CD4-positive, alpha-beta T cell treated with Interleukin-12 subunit alpha and Interleukin-12 subunit beta, for 1 hour (primary cell): ENCODE measurements at places on chromosomes 3 and 15.

- no peak for DNase-seq
Measured at GRCh38 chr3:108891833-108892232, 61.8 kb downstream of the GUCA1C start.

- DNase-seq, result no peak
Measured at GRCh38 chr3:119794971-119795612, 13.2 kb downstream of the NR1I2 start.

- no peak for DNase-seq
Measured at GRCh38 chr15:77654975-77655374, 22.3 kb upstream of the LINGO1 start.

GRCh38 chr3:15385901-15386653, 41.3 kb downstream of the METTL6 start:
- DNase-seq, result no peak

GRCh38 chr3:140610544-140610943, 67.3 kb upstream of the TRIM42 start:
- DNase-seq, result no peak

- DNase-seq, result no peak
Measured at GRCh38 chr3:166634091-166634746, 745.9 kb downstream of the ZBBX start.

GRCh38 chr3:55292360-55292759, 194.7 kb downstream of the WNT5A start:
- DNase-seq, result no peak

DNA sequence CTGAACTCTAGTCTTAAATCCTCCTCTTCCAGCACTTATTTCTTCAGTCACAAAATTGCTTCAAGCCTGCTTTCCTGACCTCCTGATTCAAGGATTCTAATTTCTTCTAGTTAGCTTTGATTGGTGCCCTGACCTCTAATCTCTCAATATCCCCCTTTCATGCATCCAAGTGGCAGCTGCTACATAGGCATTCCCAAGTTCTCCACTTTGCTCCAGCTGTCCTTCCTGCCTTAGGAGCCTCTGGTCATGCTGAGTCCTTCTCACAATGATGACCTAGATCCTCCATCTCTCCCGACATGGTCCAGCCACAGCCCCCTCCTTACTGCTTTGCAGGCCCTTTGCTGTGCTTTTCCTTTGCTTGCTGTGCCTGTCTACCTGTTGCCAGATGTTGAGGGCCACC, 347.8 kb upstream of the C2CD4B start:
- no peak for DNase-seq

- DNase-seq, result no peak
Measured at GRCh38 chr3:123140550-123140949, 61.2 kb upstream of the SEC22A start.

DNA sequence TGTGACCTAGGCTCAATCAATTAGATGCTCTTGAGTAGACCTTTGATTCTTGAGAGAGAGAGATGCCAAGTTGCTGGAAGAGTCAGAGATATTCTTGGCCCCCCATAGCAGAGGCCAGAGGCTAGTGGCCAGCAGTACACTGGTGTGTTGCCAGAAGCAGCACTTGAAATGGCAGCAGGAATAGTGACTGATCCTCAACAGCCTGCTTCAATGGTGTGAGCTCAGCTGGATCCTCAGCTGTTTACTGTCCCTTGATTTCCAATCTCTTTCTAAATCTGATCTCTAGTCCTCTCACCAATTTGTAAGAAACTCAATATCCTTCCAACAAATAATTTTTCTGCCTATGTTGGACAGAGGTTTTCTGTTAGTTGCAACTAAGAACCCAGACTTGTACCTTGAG, 170.3 kb upstream of the CCDC54 start:
- DNase-seq, result no peak

- no peak for DNase-seq
Measured at GRCh38 chr3:47419083-47420043, 38.5 kb downstream of the PTPN23 start.

GRCh38 chr3:44000586-44000985, 241.1 kb upstream of the TOPAZ1 start:
- no peak for DNase-seq

DNA sequence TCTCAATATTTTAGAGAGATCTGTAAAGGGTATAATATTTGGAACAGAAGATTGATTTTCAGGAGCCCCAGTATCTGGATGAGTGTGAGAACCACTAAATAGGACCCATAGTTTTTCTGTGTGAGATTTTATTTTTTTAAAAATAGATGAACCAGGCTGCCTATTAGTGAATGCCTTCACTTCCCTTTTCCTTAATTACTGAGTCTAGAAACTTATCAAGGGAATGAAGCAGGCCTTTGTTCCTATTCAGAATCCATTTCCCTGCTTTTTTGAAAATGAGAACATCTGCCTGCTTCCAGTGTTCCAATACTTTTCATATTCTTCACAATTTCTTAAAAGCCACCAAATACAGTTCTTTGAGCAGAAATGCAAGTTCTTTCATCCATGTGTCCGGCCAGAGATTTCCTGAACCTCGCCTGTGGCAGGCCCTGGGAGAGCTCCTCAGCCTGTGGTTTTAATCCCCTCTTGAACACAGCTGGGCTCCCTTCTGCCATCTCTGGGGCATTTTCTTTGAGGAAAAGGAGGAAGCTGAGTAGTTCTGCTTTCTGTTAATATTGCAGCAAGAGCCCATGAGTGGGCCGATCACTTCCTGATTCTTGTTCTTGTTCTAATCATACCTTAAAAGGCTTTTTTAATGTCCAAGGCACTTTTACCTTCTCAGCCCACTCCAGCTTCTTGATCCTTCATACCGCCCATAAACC, 4.7 kb downstream of the EHD4 start:
- DNase-seq, result peak; percentile 16

DNA sequence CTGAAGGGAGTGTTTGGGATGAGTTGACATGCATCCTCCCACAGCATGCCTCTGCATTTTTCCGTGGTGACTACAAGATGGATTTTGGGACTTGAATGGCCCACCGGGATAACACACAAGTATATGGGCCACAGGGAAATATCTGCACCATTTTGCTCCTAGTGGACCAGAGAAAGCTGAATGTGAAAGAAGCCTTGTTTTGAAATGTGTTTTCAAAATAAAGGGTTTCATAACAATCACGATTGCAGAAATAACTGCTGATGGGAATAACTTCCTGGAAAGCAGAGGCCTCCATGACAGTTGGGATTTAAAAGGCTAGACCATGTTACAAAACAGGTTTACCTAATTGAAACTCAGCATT, 77.5 kb upstream of the PRR23C start:
- no peak for DNase-seq

DNA sequence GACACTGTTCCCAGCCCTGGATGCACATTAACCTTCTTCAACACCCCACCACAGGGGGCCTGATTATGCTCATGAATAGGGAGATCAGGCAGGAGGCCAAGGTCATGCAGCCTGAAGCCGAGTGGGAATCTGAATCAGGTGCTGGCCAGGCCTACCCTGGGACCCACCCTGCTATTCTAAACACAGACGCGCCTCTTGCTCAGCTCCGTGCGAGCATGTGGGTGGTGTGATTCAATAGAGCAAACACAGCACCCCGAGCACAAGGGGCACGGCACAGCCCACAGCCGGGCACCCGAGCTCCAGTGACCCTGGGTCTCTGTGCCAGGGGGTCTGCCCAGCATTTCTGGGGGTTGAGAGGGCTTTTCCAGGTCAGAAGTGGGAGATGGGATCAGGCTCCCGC, 24.6 kb upstream of the GRIP2 start:
- DNase-seq, result no peak

- no peak for DNase-seq
Measured at GRCh38 chr15:59553879-59554735, 57.5 kb upstream of the GCNT3 start.

DNA sequence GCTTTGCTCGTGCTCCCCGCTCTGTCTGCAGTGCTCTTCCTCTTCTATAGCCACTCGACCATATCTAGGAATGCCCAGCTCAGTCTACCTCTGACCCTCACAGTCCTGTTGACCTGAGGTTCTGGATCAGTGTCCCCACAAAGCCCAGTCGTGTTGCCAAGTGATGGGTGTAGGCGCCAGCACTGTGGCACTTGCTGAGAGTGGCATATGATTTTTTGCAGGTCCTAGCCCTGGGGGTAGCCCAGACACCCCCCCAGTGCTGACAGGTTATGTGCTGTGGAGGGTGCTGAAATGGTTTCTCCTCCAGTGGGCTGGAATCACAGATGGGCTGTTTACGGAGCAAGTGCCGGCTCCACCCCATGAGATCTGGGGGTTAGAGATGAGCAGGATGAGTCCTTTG, 32.5 kb downstream of the ACAD9 start:
- no peak for DNase-seq
